ENCODE measurements at places on chromosomes 2 and 18.

DNA sequence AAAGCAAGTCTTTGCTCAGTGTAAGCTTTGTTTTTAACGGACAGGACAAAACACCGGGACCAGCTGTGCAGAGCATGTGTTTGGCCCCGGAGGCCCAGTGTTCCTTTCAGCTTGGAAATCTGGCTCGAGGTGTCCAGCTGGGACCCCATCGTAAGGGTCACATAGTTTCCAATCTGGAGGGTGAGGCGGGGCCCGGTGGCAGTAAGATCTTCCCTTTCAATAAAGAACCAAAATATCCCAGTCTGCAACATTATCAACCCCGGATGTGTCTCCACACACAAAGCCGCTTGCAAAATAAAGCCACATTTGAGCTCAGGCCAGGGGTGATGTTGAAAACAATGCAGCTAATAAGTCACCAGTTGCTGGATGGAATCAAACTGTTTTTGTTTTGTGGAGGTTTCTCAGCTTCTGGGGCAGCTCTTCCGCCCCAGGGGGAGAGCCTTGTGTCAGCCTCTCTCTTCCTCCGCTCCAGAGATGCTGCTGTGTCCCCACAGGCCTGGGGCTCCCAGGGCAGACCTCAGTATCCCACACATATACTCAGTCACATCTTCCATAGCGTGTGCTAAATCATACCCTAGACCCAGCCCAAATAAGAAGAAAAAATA, 138.6 kb upstream of the GLI2 start:
- no peak for DNase-seq

GRCh38 chr2:8328217-8328616, 353.6 kb upstream of the ID2 start:
- DNase-seq, result no peak

DNA sequence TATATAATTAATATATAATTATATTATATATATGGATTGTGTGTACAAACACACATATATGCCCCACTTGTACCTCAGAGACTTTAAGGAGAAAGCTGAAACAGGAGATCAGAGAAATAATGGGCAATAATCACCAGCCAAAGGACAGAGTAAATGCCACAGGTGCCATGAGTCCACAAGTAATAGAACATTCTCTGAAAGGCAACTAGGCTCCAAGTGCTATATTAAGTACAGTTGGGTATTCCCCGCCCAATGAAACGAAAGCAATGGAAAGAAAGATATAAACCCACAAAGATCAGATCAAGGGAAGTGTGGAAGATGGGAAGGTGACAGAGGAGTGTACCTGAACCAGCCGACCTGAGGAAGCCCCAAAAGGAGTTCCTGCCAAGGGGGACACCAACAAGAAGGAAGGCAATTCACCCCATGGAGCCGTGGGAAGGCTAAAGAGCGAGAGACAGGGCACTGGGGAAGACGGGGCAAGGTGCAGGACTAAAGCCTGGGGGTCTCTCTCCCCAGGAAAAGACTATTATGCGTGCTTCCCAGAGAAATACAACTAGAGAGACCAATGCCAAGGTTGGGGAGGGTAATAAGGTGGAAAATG, 19.0 kb downstream of the DYM start:
- no peak for DNase-seq

DNA sequence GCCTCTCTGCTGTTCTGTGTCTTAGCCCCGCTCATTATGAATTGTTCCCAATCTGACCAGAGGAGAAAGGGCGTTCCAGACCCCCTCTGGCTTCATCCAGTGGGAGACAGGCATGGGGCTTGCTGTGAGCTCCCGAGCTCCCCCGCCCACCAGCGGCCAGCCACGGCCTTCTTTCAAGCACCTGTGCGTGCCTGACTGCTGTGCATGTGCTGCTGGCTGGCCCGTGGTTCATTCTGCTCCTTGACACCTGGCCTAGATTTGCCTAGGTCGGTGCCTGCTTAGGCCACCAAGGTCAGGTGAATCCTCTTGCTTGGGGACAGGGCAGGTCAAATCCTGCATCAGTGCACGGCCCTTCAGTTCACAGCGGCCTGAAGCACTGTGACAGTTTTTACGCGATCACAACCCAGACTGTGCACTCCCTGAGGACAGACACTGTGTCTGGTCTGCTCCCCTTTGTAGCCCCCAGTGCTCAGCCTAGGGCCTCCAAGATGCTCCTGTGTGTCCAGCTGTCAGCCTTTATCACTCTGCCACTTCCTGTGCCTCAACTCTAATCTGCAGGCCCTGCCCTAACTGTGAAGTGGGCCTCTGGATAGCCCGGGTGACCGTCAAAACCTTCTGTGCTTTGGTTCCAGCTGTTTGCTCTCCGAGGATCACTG, 3.6 kb upstream of the LPIN1 start:
- DNase-seq, result no peak

DNA sequence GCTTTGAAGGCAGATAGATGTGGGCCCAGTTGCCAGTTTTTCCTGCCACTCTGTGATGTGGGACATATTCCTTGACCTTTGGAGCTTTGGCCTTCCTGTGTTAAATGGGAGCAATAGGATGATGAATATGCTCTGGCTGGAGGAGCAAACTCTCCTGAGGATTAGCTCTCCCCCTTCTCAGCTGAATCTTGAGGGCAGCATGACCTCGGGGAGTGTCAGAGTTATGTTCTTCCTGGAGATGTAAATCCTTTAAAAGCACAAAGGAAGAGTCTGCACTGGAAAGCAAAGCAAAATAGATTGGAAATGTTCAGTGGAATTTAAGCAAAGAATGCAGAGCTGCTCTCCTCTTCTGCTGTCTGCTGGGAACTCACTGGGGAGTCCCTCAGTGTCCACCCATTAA, 160.1 kb downstream of the ALK start:
- DNase-seq, result no peak

DNA sequence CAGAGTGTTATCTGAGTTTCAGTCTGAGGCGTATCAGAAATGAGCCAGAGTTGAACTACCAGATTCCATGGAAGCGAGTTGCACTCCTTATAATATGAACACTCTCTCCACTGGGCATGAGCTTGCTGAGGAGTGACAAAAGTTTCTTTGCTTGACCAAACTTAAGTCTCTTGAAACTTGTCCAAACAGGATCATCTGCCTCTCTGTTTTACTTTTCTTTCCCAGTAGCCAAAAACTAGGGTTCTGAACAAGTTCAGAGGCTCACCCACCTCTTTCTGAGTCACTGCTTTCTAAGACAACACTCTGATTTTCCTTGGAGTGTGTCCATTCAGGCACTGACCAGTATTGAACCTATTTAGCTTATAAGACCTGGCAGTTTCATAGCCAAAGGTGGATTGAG, 233.2 kb upstream of the TCF4 start:
- DNase-seq, result no peak

GRCh38 chr2:168692132-168692744, 110.2 kb upstream of the NOSTRIN start:
- DNase-seq, result no peak

DNA sequence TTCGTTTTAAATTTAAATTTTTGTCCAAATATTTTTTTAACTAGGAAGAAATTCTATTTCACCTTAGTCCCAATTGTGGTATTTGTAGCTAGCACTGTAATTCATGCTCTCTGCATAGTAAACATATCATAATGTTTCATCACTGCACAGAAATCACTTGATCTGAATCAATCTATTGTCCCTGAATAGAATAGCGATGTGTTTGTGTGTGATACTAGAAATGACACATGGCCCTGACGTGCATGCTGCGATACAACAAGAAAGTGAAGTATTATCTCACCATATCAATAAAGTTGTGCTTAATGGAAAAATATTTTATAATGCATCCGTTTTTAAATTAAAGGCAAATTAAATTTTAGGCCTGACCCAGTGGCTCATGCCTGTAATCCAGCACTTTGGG, 10.0 kb downstream of the TTL start:
- DNase-seq, result no peak

DNA sequence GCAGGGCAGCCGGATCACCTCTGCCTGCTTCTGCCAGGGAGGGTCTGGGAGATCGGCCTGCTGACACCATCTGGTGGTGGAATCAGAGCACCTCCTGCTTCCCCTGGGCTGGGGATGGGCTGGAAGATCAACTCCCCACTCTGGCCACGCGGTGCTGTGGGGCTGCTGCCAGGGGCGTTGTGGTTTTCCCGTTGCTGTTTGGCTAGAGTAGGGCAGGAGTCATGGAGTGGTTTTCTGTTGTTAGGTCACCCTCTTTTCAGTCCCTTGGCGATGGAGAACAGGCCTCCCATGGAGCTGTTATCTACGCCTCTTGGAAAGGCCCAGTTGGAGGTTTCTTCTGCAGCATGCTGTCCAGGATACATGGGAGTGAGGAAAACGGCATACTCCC, 15.2 kb downstream of the BCL2L11 start:
- DNase-seq, result no peak

DNA sequence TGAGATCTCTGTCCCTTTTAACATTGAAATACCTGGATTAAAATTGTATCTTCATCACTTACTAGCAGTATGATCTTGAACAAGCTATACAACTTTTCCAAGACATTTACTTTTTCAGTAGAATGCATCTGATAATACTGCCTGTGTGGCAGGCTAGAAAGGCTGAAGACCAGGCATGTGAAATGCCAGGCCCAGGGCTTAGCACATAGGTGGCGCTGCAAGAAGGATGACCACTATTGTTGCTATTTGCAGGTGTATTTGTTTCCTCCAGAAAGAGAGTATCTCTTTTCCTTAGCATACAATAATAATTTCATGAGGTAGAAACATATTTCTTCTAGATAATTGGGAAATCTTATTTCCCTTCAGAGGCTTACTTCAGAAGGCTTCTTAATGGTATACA, 331.3 kb downstream of the THSD7B start:
- no peak for DNase-seq

GRCh38 chr2:61356958-61357350, 113.9 kb downstream of the USP34 start:
- no peak for DNase-seq

DNA sequence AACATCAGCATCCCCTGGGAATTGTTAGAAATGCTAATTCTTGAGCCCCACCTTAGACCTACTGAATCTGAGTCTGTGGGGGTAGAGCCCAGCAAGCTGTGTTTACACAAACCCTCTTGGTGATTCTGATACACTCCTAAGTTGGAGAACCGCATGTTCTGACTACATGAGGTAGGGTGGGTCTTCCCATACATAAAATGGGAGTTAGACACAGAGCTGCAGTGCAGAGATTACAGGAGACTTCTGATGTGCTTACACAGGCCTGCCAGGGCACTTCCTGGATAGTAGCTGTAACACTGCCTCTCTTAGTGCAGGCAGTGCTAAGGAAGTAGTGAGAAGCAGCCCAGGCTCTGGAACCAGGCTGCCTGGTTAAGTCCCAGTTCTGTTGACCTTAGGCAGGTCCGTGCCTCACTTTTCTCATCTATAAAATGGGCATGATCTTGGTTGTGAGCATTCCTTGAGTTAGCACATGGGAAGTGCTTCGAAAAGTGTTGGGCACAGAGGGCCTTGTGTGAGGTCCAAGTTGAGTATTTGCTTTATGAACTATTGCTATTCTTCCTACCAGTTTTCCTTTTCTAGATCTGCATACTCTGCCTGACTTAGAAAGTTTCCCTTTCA, 67.3 kb downstream of the GLI2 start:
- DNase-seq, result no peak

DNA sequence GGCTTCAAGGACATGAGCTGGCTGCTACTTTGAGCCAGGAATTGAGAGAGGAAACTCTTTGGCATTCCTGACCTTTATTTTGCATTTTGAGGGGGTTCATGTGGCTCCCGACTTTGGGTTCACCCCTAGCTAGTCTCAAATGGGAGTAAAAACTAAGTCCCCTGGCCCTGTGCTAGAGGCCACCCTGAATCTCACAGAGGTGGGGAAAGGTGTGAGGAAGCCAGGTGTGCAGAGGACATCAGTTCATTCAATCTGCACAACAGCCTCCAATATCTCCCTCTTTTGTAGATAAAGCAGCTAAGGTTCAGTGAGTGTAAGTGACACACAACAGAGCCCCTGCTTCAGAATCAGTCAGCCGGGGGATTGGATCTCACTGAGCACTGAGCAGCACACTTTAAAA, 325.7 kb downstream of the DCDC2C start:
- DNase-seq, result no peak

GRCh38 chr2:100524331-100524730, 38.5 kb upstream of the PDCL3 start:
- no peak for DNase-seq

- DNase-seq, result no peak
Measured at GRCh38 chr2:84276590-84277255, 182.4 kb downstream of the SUCLG1 start.

- DNase-seq, result no peak
Measured at GRCh38 chr2:48066000-48066399, 159.7 kb upstream of the FBXO11 start.

- DNase-seq, result no peak
Measured at GRCh38 chr2:206432193-206433082, 10.9 kb upstream of the ADAM23 start.

DNA sequence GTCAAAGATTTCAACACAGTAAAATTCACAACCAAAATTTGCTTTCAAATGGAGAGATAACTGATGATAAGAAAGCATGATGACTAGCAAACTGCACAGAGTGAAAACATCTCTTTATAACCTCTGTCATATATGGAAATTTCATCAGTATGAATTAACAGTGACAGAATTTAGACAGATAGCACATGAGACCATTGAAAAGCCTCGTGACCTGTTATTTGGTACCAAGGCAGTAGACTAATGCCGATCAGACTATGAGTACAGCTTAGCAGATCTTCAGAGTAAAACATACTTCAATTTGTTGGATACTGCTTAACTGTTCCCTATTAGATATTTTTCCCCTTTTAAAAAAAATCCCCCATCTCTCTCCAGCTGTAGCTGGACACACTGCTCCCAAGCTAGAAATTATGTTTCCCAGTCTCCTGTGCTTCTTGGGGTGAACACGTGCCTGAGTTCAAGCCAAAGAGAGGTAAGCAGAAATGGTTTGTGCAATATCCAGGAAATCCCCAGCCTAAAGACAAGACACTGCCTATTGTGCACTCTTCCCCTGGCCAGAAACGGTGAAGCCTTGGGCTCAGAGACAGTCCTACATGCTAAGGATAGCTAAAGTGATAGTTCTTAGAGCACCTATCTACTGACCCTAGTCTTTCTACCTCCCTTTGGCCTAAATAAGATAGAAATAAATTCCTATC, 256.1 kb downstream of the NCKAP5 start:
- no peak for DNase-seq

DNA sequence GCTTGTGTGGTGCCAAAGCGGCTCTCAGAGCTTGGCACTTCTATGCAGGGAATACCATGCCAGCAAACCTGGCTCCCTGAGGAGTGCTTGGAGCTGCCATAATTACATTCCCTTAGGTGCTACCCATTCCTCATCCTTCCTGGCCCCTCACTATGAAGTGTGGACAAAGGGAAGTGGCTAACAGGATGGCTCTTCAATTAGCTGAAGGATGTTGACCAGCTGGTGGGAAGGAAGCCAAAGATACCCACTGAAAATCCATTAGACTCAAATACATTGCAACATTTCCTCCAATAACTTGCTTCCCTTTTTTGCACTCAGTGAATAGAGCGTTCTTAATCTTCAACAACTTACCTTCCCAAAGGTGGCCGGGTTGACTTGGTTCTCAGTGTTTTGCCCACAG, 8.5 kb downstream of the RFX8 start:
- DNase-seq, result no peak

DNA sequence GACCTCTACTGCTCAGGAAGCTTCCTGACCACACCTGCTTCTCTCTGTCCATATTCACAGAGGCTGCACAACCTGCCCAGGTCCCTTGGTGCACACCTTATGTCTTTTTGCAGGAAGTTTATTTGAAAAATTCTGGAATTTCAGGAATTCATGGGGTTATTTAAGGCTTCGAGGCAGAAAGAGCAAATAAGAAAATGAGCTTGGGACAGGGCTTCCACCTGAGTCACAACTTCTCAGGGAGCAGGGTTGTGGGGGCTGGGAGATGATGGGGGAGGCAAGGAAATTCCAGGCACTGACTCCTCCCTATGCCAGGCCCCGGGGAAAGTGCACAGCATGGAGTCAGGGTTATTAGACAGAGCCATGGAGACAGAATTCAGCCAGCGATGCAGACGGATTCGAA, 57.7 kb downstream of the INHBB start:
- no peak for DNase-seq
